ENCODE measurements at places on chromosomes 11 and 22.

GRCh38 chr11:59201353-59201752 lies 11.4 kb downstream of the MPEG1 start:
- peak; percentile 18 for DNase-seq

DNA sequence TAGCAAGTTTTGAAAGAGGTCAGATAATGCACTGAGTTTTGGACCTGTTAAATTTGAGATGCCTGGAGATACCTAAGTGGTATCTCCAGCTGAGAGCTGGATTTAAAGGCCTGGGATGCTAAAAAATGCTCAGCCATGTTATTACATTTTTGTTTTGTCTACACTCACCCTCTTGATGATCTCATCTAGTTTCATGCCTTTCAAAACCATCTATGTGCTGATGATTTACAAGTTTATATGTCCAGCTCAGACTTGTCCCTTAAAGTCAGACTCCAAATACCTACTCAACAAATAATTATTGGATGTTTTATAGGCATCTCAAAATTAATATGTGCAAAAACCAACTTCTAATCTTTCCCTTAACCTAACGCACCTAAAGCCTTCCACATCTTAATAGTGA lies 103.6 kb upstream of the OR9G4 start:
- no peak for DNase-seq

DNA sequence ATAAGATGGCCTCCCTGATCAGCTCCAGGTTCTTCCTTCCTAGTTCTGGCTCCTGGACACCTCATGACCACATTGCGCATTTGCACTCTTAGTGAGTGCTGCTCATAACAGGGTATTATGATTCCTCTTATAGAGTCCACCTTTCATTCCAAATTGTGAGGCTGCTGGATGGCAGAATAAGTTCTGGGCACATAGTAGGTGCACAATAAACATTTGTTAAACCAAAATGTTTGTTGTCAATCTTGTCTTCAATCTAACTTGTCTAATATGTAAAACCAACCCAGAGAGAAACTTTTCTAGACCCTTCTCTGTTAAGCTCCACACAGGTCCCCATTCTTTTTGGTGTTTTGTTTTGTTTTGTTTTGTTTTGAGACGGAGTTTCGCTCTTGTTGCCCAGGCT lies 22.6 kb upstream of the ZBTB16 start:
- no peak for DNase-seq

DNA sequence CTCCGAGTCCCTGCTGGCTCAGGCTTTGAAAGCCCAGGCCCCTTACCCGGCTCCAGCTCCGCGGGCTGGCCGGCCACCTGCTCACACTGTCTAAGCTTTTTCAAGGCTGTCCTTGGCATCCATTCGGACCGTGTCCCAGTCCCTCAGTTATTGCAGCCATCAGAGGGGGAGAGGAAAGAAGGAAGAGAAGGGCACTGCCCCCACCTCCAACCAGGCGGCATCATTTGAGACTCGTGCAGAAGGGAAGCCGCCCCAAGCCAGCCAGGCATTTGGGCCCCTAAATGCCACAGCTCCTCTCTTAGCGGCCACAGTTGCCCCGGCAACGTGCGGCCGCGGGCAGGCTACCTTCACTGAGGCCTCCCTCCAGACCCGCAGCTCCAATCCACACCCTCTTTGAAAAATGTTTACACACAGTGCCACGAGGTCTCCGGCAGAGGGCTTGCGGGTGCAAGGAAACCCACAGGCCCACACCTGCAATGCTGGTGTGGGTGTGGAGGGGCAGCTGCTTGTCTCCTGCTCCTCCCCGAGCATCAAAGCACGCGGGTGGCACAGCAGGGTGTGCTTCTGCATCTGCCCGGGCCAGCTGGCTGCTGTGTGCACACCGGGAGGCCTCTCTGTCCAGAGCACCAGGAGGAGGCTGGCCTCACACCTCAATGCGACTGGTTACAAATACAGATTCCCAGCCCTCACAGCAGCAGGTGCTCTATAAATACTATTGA lies 124.4 kb downstream of the CTTN start:
- DNase-seq = no peak

DNA sequence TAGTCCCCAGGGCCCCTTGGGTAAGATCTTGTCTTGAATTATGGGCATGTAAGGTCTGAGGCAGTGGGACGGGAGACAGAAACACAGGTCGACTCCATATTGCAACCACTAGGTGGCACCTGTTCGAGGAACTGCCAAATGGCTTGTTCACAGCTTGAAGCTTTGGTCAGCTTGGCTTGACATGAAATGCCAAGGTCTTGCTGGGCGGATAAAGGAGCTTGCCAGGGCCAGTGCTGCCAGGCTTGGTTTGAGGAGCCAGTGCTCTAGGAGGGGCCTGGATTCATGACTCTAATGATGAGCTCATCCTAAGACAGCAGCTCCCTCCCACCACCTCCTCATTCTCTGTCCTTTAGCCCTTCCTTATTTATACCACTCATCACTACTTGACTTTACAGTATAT lies 11.9 kb upstream of the NRIP3 start:
- peak; percentile 70 for DNase-seq

All from WTC11 (cell line).